ENCODE measurements at places on chromosomes 6 and 20.

GRCh38 chr6:28953039-28953584, 29.3 kb upstream of the TRIM27 start:
- DNase-seq, result no peak

DNA sequence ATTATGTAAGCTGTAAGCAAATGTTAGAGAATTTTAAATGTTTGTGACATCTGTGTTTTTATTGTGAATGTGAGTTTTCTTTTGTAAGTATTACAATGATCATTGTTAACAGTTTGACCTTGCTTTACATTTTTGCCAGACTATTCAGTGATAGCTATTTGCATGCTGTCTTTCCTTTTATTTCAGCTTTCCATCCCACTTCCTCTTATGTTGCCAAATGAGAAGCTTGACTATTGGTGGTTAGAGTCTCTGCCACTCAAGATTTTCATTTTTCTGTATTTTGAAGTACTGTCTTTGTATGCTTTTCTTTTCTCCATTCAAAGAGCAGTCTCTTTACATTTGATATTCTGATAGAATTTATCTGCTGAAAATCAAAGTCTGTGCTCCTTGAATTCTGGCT, 104.1 kb downstream of the PRIM2 start:
- DNase-seq, result no peak

- no peak for DNase-seq
These were observed 102.2 kb upstream of the AKAP12 start for GRCh38 chr6:151137542-151137941.

DNA sequence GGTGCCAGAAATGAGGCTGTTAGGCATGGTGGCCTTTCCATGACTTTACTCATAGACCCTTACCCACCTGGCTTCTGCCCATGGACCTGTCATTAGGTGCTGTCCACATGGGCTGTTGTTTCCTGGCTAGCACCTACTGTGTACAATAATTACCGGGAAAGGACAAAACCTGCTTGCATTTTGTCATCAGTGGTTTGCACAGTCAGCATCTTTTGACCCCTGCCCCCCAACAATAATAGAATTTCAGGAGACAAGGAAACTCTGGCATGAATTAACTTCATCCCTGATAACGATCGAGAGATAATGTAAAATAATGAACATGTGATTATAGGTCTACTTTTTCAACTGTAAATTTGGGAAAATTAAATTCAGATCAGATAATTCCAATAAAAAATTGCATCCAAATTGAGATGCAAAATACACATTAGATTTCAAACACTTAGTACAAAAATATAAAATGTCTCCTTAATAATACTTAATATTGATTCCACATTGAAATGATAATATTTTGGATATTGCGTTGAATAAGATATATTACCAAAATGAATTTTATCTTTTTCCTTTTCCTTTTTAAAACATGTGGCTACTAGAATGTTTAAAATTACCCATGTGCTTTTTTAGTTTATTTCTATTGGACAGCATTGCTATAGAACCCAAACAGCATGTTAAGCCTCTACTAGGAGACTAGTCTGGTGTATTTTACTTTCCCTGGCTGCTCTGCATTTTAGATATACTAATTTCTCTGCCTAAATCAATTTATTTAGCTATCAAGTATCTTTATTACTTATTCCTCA, 12.4 kb downstream of the ANKRD66 start:
- DNase-seq, result no peak

GRCh38 chr6:30465595-30466306, 23.6 kb upstream of the HLA-E start:
- DNase-seq, result no peak

GRCh38 chr6:109034526-109034925, 60.1 kb downstream of the SESN1 start:
- no peak for DNase-seq

- no peak for DNase-seq
These were observed 78.1 kb downstream of the INSM1 start for GRCh38 chr20:20446001-20446400.

- no peak for DNase-seq
These were observed 90.7 kb upstream of the CCDC28A start for GRCh38 chr6:138682704-138683527.

Measured in stimulated activated CD4-positive, alpha-beta T cell treated with anti-CD3 and anti-CD28 coated beads, Interleukin-15, amount 100 ng/mL, for 1 hour (primary cell).